Activated gamma-delta T cell treated with anti-CD3 and anti-CD28 coated beads, Interleukin-2, amount 50 U/mL, for 16 hours (primary cell): ENCODE measurements at places on chromosomes 11 and 22.

DNA sequence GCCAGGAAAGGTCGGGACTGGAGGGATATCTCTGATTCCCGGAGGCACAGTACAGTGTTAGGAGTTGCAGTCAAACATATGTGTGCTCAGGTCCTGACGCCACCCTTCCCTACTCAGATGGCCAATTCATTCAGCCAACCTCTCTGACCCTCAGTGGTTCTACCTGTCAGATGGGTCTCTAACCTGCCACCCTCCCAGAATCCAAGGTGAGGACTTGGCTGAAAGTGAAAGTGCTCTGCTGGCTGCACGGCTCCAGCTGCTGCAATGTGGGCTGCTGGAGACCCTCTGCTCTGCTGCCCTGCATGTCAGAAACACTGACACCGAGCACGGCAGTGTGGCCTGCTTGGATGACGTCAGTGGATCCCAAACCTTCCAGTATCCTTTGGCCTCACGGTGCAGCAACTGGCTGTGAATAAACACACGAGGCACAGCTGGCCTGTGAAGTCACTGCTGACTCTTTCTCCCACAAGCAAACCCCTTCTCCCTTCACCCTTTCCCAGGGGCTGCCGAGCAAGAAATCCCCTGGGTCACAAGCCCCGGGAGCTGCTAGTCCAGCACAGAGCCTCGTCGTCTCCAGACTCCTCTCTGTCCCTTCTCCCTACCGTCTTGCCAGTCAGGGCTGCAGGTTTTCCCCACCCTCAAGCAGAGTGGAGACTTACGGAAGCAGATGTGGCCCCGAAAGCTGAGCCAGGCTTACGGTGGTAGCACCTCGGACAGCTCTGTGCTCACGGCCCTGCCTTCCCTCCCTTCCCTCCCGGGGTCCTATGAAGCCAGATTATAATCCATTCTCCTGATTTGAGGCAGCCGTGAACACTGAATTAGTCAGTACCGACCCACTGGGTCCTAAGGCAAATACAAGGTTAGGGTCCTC lies 24.3 kb downstream of the KIAA0930 start:
- DNase-seq: no peak

DNA sequence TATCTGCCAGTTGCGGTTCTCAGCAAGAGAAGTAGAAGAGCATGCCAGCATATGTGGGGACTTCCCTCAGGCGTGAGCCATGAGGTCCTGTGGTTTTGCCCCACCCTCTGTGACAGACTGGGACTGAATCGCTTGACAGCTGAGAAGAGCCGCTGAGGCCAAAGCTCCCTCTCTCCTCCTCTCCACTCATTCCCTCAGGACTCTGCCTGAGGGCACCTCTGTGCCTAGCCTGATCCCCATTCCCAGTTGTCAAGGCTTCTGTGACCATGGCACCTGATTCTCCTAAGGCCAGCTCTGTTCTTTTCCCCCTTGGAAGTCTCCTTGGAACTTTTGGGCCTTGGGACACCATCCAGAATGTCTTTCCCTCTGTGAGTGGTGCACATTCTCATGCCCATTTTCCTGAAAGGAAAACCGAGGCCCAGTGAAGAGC lies 27.0 kb downstream of the ART5 start:
- no peak for DNase-seq

GRCh38 chr11:66081505-66081904 lies 11.4 kb downstream of the PACS1 start:
- peak; percentile 49 for DNase-seq

- DNase-seq: no peak
Measured at GRCh38 chr11:2190657-2191471, 19.2 kb upstream of the TH start.

- DNase-seq: no peak
Measured at GRCh38 chr11:64926689-64927088, 2.2 kb downstream of the PPP2R5B start.

- DNase-seq: no peak
Measured at GRCh38 chr22:25722626-25723025, 19.4 kb upstream of the MYO18B start.

- no peak for DNase-seq
Measured at GRCh38 chr11:66407651-66408050, 13.2 kb upstream of the NPAS4 start.

DNA sequence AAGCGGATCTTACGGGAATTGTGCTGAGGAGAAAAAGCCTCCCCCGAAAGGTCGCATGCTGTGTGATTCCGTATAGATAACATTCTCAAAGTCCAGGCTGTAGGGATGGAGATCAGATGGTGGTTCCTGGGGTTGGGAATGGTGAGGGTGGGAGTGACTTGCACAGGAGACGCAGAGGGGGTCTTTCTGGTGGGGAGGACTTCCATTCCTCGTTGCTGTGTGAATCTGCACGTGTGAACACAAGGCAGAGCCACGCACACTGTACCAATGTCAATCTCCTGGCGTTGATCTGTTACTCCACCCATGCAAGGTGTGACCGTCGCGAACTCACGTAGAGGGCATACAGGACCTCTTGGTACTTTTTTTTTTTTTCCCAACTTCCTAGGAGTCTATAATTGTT lies 59.0 kb upstream of the KCNQ1OT1 start:
- no peak for DNase-seq

- DNase-seq: no peak
Measured at GRCh38 chr11:83031127-83031526, 40.6 kb downstream of the RAB30 start.

- DNase-seq: no peak
Measured at GRCh38 chr11:131857246-131857645, 486.8 kb downstream of the NTM start.

DNA sequence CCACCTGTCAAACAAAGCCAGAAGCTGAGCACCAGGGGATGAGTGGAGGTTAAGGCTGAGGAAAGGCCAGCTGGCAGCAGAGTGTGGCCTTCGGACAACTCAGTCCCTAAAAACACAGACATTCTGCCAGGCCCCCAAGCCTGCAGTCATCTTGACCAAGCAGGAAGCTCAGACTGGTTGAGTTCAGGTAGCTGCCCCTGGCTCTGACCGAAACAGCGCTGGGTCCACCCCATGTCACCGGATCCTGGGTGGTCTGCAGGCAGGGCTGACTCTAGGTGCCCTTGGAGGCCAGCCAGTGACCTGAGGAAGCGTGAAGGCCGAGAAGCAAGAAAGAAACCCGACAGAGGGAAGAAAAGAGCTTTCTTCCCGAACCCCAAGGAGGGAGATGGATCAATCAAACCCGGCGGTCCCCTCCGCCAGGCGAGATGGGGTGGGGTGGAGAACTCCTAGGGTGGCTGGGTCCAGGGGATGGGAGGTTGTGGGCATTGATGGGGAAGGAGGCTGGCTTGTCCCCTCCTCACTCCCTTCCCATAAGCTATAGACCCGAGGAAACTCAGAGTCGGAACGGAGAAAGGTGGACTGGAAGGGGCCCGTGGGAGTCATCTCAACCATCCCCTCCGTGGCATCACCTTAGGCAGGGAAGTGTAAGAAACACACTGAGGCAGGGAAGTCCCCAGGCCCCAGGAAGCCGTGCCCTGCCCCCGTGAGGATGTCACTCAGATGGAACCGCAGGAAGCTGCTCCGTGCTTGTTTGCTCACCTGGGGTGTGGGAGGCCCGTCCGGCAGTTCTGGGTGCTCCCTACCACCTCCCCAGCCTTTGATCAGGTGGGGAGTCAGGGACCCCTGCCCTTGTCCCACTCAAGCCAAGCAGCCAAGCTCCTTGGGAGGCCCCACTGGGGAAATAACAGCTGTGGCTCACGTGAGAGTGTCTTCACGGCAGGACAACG lies 11.7 kb downstream of the CXCR5 start:
- DNase-seq: no peak

- no peak for DNase-seq
Measured at GRCh38 chr11:113614097-113614496, 92.0 kb downstream of the TMPRSS5 start.

DNA sequence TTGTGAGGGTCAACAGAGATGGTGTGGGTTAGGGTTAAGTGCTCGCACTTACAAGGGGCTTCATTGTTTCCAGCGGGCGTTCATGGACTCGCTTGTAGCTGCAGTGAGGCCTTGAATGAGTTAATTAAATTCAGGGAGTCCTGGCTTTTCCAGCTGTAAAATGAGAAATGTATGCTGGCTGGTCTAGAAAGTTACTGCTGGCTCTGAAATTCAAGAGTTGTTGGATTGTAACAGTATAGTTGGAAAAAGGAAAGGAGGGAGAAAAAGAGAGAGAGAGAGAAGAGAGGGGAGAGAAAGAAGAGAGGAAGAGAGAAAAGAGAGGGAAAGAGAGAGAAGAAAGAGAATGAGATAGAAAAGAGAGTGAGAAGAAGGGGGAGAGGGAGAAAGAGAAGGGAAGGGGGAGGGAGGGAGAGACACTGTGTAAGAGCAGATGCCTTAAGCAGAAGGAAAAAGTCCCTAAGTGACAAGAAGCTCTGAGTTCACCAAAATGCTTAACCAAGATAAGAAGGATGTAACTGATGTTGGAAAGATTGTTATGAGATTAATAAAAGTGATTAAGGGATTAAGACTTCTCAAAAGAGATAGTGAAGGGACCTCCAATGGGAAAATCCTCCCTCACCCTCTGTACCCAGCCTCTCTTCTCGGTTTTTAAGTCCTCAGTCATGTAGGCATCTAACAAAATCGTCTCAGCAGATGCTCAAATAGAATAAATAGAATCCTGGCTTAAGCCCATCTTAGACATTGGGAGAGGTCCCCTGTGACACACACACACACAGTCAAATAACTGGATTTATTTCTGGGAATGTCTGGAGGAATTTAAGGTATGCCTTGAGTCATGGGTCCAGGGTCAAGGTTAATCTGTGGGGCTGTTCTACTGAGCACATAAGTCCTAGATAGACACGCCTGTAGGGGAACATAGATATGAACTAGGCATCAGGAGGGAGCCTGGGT lies 477.9 kb downstream of the MIAT start:
- no peak for DNase-seq

DNA sequence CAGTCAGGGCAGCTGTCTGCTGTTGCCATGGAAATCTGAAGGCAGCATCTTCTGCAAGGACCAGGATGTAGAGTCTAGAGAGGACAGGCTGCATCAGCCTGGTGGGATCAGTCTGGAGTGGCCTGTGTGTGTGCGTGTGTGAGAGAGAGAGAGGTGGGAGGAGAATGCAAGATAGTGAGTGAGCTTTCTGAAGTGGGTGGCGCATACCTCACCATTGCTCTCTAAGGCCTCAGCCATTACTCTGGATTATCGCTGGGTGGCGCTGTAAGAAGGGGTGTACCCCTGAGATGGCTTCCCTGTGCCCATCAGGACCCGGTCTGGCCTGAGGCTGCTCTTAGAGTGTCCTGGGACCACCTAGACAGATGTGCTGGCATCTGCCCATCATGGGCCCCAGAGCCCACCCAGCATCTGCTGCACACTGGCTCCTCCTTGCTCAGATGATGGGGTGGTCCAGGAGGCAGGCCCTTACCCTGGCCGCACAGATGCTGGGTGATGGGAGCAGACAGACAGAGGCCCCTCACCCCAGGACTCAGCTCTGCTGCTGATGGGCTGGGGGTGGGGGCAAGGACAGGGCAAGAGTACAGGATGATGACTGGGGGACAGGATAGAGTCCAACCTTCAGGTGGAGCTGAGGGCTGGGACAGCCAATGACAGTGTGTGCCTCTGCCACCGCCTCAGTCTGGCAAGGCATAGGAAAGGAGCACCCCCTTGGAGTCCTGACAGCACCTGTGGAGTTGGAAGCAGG lies 25.7 kb upstream of the TUB start:
- no peak for DNase-seq

- DNase-seq: no peak
Measured at GRCh38 chr11:15113381-15113780, 1.3 kb upstream of the INSC start.

DNA sequence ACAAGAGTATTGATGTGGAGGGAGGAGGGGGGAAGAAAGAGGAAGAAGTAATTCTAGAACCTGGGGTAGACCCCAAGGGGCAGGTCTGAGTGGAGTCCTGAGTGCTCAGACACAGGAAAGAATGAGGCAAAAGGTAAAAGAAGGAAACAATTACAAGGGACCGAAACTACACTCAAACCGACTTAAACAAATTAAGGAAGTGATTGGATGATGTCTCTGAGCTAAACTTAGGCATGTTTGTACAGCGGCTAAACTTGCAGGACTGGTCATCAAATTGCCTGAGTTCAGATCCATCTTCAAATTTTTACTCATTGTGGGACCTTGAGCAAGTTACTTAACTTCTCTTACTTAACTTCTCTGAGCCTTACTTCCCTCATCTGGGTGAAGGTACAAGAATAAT lies 86.3 kb upstream of the LRRC55 start:
- no peak for DNase-seq

- DNase-seq: no peak
Measured at GRCh38 chr22:39215426-39216142, 29.2 kb downstream of the PDGFB start.

GRCh38 chr11:33634291-33634834 lies 66.3 kb downstream of the C11orf91 start:
- no peak for DNase-seq

DNA sequence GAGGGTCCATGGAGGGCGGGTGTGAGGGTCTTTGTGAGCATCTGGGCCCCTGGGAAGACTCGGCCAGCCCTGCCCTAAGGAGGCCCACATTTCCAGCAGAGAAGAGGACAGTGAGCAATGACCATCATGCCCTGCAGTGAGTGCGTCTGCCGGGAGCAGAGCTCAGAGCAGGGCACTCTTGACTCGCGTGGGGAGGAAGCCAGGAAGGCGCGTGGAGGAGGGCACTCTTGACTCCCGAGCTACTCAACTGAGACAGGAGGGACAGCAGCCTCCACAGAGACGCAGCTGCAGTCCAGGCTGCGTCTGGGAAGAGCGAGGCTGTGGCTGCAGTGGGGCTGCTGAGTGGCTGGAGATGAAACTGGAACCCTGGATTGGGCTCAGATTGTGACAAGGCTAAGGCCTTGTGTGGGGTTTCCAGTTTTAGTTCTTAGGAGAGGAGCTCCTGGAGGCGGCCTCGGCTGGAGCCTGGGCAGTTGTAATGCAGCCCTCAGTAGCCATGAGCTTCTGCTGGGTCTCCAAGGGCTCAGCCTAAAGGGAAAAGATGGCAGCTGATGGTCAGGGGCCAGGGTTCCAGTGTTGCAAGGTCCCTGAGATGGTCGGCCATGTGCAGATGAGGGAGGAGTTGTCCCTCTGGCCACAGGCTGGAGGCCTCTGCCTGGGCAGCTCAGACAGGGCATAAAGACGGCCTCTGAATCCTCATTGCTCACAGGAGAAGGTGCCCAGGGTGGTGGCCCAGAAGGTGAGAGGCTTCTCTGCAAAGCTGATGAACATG lies 264.7 kb upstream of the B3GAT1 start:
- no peak for DNase-seq

GRCh38 chr11:40185793-40186192 lies 1273.7 kb downstream of the LRRC4C start:
- DNase-seq: no peak

DNA sequence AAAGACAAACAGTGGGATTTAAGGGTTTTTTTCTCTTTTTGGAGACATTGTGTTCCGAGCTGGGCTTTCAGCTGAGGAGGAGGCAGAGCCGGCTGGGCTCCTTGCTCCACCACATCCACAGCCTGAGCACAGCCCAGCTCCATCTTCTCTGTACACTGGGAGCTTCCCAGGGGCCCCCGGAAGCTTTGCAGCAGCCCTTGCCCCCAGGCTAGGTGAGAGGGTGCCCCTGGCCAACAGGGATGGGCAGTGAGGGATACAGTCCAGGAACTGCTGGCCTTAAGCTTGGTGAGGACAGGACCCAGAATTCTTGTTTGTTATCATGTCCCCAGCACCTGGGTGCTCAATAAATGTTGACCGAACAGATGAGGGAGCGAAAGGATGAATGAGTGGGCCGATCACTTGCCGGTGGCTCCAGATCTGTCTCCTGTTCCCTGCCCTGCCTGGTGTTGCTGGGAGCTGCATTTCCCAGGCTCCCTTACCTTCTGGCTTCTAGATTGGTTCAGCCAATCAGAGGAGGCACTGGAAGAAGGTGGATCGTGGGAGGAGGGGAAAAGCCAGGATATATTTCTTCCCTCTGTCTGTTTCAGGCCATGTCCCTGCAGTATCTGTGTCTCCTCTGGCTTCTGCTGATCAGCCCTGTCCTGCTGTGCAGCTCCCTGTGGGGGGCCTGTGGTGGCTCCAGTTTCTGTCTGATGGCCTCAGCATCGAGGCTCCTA lies 26.5 kb upstream of the NECTIN1 start:
- no peak for DNase-seq
